Glutamatergic neuron (in vitro differentiated cells): ENCODE measurements at places on chromosomes 6 and 20. TPM values are rescaled to one million over a fixed set of nuclear protein-coding genes. Genes with fewer than 3 reads are reported as not detected.

DNA sequence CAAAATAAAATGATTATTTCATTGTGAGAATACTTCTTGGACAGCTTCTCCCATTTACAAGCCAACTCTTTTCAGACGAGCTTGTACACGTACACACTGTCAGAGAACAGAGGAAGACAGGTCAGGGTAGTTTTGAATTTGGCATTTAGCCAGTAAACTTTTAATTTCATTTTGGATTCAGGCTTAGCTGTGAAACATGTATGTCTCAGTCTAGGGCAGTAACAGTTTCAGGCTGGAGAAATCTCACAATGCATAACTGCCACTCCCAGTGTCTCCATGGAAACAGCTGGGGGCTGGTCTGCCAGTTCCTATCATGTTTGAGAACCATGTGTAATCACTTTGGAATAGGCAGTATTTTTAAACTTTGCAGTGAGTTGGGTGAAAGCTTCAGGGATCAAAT lies 22.0 kb upstream of the QKI start:
- H3K27ac ChIP-seq, result no peak overlapping the region
- H3K4me3 ChIP-seq, result no peak overlapping the region
- H3K4me1 ChIP-seq, result peaks cover 12% of the 10 kb centered on the region
- H3K27me3 ChIP-seq, result peaks cover 6% of the 10 kb centered on the region
- no peak for DNase-seq

DNA sequence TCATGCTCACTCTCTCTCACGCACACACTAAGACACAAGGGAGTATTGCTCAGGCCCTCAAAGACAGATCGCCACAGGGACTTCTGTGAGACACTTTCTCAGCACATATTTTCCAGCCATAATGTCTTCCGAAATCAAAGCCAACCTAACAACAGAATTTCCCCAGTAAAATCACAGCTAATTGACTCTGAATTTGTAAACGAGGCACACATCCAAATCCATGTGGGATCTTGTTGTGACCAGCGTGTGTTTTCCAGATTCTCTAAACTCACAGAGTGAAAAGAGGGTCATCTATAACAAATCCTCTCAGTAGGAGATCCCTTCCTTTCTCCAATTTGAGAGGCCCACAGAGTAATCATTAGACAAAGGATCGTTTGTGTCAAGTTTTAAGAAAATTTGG lies 280.4 kb downstream of the PACRG start:
- H3K36me3 ChIP-seq, result no peaks in the 10 kb centered on the region
- no peak overlapping the region for H3K4me3 ChIP-seq
- no peaks in the 10 kb centered on the region for H3K4me1 ChIP-seq
- no peak for DNase-seq
- H3K27ac ChIP-seq, result no peak overlapping the region

DNA sequence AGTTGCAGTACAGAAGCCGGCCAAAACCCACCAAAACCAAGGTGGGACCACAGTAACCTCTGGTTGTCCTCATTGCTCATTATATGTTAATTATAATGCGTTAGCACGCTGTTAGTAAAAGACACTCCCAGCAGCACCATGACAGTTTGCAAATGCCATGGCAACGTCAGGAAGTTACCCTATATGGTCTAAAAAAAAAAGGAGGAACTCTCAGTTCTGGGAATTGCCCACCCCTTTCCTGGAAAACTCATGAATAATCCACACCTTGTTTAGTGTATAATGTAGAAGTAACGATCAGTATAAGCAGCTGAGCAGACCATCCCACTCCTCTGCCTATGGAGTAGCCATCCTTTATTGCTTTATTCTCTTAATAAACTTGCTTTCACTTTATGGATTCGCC lies 148.6 kb upstream of the EXOC2 start:
- H3K36me3 ChIP-seq, result no peaks in the 10 kb centered on the region
- no peak for DNase-seq
- no peak overlapping the region for H3K4me3 ChIP-seq
- no peak overlapping the region for H3K27ac ChIP-seq

GRCh38 chr6:164243949-164244348 lies 829.4 kb downstream of the QKI start:
- DNase-seq, result no peak
- H3K36me3 ChIP-seq, result no peaks in the 10 kb centered on the region
- no peaks in the 10 kb centered on the region for H3K4me1 ChIP-seq
- H3K4me3 ChIP-seq, result no peak overlapping the region
- no peak overlapping the region for H3K27ac ChIP-seq

DNA sequence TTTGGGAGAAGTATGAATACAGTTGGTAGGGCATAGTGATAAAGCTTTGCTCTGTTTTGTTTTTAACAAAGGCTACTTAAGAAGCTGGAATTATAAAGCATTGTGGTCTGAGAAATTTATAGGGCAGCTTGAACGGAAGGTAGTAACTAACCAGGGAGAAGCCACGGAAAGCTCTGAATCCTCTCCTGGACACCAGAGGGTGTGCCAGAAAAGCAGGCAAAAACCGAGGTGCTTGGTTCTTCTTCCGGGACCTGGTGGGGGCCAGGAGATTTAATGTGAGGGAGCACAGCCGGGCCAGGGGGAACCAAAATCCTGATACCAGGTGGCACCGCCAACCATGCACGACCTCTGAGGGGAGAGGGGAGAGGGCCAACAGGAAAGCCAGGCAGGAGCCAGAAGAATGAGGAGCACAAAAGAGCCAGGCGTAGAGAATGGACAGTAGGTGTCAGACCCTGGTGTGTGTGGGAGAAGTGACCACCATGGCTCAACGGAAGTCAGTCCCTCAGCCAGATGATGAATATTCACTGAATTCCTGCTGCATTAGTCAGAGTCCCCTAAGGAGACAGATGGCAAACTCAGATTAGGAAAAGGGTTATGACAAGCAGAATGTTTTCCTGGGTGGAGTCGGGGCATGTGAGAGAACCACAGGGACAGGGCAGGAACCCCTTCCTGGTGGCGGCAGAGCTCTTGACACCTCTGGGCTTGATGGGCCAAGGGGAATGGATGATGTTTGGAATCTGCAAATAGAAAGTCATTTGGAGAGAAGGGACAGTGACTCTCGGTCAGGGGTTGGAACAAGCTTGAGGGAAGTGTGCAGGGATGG lies 262.3 kb downstream of the ZNF217 start:
- peaks cover 4% of the 10 kb centered on the region for H3K36me3 ChIP-seq
- peaks cover 2% of the 10 kb centered on the region for H3K27me3 ChIP-seq
- no peak overlapping the region for H3K4me3 ChIP-seq
- no peak for DNase-seq
- peak overlapping the region; percentile 86 for H3K27ac ChIP-seq

DNA sequence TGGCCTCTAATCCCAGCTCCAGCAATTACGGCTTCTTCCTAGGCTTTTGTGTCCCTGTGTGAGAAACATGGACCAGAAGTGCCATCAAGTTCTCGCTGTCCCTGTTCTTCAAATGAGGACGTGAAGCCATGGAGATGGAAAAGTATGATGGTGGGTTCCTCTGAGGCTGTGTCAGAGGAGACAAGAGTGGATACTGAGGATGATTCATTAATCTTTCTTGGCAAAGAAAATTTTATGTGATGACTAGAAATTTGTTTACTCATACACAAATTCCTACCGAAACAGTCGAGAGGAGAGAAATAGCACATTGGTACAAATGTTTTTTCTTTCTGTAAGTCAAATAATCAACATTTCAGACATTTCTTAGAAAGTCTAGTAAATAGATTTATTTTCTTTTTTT lies 35.0 kb upstream of the PNRC1 start:
- H3K4me1 ChIP-seq, result no peaks in the 10 kb centered on the region
- H3K27ac ChIP-seq, result no peak overlapping the region
- peaks cover 3% of the 10 kb centered on the region for H3K27me3 ChIP-seq
- H3K4me3 ChIP-seq, result no peak overlapping the region
- no peak for DNase-seq

DNA sequence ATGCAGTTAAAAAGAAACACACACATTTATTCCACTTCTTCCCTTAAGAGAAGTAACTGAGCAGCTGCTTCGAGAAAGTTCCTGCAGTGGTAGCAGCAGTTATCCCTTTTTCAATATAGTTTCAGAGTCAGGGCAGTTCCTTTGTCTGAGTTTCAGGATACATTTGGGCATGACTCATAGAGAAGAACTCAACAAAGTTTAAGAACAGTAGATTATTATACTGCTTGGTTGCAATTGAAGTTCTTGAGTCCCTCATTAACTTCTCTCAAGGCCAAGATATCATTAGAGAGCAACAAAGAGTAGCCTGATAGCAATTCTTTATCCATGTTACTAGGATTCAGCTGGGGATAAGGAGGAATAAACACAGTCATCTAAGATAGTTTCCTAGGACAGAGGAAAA lies 54.4 kb downstream of the TPD52L1 start:
- no peak for DNase-seq
- H3K27me3 ChIP-seq, result peaks cover 3% of the 10 kb centered on the region
- no peak overlapping the region for H3K27ac ChIP-seq
- no peaks in the 10 kb centered on the region for H3K4me1 ChIP-seq
- H3K4me3 ChIP-seq, result no peak overlapping the region

DNA sequence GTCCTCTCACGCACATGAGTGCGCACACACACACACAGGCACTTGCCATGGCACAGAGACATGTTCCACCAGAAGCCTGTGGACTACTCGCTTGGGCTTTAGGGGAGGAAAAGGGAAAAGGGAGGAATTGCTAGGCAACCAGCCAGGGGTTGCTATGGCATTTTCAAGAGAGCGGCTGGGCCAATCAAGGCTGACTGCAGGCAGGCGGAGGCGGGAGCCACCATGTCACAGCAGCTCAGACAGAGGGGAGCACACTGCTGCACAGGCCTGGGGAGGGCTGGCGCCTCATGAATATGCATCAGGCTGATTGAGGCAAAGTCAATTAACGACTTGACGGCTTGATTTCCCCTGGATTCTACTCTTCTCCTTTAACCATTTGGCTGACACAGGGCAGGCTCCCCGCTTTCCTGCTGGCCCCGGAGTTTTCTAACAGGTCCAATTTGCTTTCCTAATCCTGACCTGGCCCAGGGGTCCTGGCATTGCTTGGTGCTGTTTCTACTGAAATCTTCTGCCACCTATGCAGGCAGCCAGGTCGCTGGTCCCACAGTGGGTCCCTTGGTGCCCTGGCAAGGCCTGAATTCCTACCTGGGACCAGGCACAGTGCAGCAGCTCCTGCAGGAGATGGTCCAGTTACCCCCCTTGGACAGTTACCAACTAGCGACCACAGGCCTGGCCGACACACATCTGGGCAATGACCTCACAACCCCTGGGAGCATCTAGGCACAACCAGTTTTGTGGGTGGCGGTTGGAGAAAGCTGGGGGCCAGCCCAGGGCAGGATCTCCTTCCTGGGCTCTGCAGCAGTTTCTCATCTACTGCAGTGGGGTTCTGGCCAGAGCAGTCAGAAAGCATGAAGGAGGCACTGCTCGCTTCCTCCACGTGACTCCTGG lies 52.1 kb downstream of the YTHDF1 start:
- H3K4me3 ChIP-seq, result no peak overlapping the region
- H3K27me3 ChIP-seq, result peaks cover 7% of the 10 kb centered on the region
- no peak overlapping the region for H3K27ac ChIP-seq
- peaks cover 11% of the 10 kb centered on the region for H3K4me1 ChIP-seq
- peak; percentile 49 for DNase-seq

DNA sequence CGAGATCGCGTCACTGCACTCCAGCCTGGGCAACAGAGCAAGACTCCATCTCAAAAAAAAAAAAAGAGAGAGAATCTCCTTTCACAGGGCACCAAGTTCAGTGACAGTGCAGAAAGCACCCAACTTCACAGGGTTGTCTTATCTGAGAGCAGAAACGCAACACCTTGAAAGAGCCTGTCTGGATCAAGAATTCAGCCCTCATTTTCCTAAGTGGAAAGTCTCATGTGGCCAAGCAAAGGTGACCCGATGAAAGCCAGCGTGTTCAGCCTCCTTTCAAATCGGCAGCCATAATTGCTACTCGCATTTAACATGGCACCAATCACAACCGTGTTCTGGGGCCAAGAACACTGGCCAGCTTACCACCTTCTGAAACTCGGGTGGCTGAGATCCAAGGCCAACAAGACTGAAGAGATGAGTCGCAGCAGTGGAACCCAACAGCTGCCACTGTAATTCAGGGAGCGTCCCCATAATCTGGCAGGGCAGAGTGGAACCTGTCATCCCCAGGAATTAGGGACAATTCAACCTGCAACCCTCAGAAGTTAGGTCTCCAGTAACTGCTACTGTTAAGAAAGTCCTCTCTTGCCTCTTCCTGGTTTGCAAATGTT lies 536.7 kb upstream of the JARID2 start:
- peaks cover 3% of the 10 kb centered on the region for H3K27me3 ChIP-seq
- H3K27ac ChIP-seq, result peak overlapping the region; percentile 10
- no peaks in the 10 kb centered on the region for H3K36me3 ChIP-seq
- H3K4me1 ChIP-seq, result peaks cover 15% of the 10 kb centered on the region
- no peak for DNase-seq

- peaks cover 5% of the 10 kb centered on the region for H3K36me3 ChIP-seq
- DNase-seq, result no peak
- no peaks in the 10 kb centered on the region for H3K27me3 ChIP-seq
- H3K4me3 ChIP-seq, result peak overlapping the region; percentile 11
Observed at GRCh38 chr6:118902726-118903125, 8.8 kb downstream of the ASF1A start.

DNA sequence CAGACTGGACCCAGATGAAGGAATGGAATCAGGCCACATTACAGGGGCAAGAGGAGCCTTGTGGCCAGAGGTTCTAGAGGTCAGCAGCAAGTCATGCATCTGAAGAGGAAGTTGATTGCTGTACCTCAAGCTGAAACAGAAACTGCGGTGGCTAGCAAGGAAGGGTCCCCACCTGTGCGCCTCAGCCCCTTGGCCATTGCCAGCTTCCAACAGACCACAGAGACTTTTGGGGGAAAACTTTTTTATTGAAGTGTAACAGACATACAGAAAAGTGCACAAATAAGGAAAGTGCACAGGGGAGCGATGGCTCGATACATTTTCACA lies 26.8 kb upstream of the SLC9A8 start:
- H3K4me3 ChIP-seq, result no peak overlapping the region
- no peaks in the 10 kb centered on the region for H3K27me3 ChIP-seq
- no peaks in the 10 kb centered on the region for H3K36me3 ChIP-seq
- H3K27ac ChIP-seq, result no peak overlapping the region

DNA sequence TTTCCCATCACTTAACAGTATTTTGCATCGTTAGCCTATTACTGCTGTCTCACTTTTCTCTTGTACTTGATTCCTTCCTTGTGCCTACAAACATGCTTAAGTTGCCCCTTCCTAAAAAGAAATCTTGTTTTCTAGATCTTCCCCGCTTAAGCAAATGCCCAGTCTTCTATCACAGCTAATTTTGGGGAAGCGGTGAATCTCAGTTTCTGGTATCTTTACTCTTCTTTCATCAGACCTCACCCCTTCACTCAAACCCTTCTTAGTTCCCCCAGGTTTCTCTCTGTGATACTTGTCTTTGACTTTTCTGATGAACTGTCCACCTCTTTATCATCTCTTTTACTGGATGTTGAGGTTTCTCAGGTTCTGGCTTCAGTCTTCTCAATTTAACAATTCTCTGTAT lies 14.2 kb downstream of the VAPB start:
- H3K27me3 ChIP-seq, result no peaks in the 10 kb centered on the region
- no peak overlapping the region for H3K4me3 ChIP-seq
- no peak for DNase-seq
- H3K27ac ChIP-seq, result no peak overlapping the region

- H3K4me1 ChIP-seq, result no peaks in the 10 kb centered on the region
- peaks cover 2% of the 10 kb centered on the region for H3K27me3 ChIP-seq
- H3K27ac ChIP-seq, result no peak overlapping the region
- H3K4me3 ChIP-seq, result no peak overlapping the region
- H3K36me3 ChIP-seq, result no peaks in the 10 kb centered on the region
Observed at GRCh38 chr6:52130440-52130839, 43.0 kb upstream of the PKHD1 start.

Gene TGIF2
- total RNA-seq, result 10.1 TPM

Gene PRDM13
- 13.9 TPM for total RNA-seq

Gene C6orf163
- total RNA-seq, result 8.2 TPM

Gene ADGB
- not detected for total RNA-seq

Gene PRR18
- total RNA-seq, result not detected

Gene PLN
- total RNA-seq, result not detected

Gene IRAK1BP1
- total RNA-seq, result 13.8 TPM

Gene HELZ2
- 87.7 TPM for total RNA-seq

Gene ZNF391
- total RNA-seq, result 8.3 TPM

Gene TNNC2
- total RNA-seq, result 0.64 TPM

Gene PRICKLE4
- total RNA-seq, result 2.3 TPM
